Mesothelial cell of epicardium (in vitro differentiated cells): ENCODE measurements at places on chromosomes 2 and 18.

DNA sequence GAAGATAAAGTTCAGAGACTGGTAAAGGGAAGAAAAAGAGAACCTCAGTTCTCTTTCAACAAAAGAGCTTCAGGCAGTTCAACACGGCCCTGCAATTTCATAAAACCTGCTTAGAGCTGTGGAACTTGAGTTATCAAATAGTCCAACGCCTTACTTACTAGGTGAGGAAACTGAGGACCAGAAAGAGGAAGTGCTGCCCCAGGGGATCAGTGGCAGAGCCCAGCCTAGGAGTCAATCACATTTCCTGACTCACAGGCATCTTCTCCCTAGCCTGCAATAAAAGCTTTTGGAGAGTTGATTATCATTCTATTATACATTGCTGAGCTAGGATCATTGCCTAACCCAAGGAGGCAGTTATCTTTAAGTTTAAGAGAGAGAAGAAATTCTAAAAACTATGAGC lies 77.4 kb downstream of the TXNL1 start:
- no peaks in the 10 kb centered on the region for H3K36me3 ChIP-seq
- no peaks in the 10 kb centered on the region for H3K27me3 ChIP-seq
- no peak overlapping the region for H3K27ac ChIP-seq
- peaks cover 16% of the 10 kb centered on the region for H3K4me1 ChIP-seq

GRCh38 chr2:48397281-48397680 lies 132.7 kb upstream of the STON1 start:
- peaks cover 13% of the 10 kb centered on the region for H3K4me1 ChIP-seq
- no peak for DNase-seq
- H3K27ac ChIP-seq, result no peak overlapping the region
- H3K36me3 ChIP-seq, result no peaks in the 10 kb centered on the region

- no peak overlapping the region for H3K4me3 ChIP-seq
- no peak overlapping the region for H3K27ac ChIP-seq
- H3K27me3 ChIP-seq, result peaks cover 44% of the 10 kb centered on the region
- H3K4me1 ChIP-seq, result peaks cover 14% of the 10 kb centered on the region
Measured at GRCh38 chr2:219851801-219852481, 224.5 kb downstream of the SLC4A3 start.

- H3K36me3 ChIP-seq, result peaks cover 46% of the 10 kb centered on the region
- peaks cover 6% of the 10 kb centered on the region for H3K4me1 ChIP-seq
- DNase-seq, result no peak
- H3K27ac ChIP-seq, result peak overlapping the region; percentile 91
- no peaks in the 10 kb centered on the region for H3K27me3 ChIP-seq
Measured at GRCh38 chr2:85318222-85319074, 9.3 kb downstream of the TGOLN2 start.

GRCh38 chr18:35289293-35289692 lies 736 bp downstream of the ZSCAN30 start:
- H3K4me1 ChIP-seq, result peaks cover 21% of the 10 kb centered on the region
- H3K36me3 ChIP-seq, result peaks cover 37% of the 10 kb centered on the region
- peak overlapping the region; percentile 98 for H3K27ac ChIP-seq
- H3K4me3 ChIP-seq, result peak overlapping the region; percentile 96
- DNase-seq, result no peak
